ENCODE measurements at places on chromosomes 6 and 20. TPM values are rescaled to one million over a fixed set of nuclear protein-coding genes. Genes with fewer than 3 reads are reported as not detected.

Gene ZC2HC1B
- not detected for total RNA-seq

Gene PSMF1
- total RNA-seq, result 29.3 TPM

Gene MUC21
- not detected for total RNA-seq

Gene FAM184A
- total RNA-seq, result 12.1 TPM

DNA sequence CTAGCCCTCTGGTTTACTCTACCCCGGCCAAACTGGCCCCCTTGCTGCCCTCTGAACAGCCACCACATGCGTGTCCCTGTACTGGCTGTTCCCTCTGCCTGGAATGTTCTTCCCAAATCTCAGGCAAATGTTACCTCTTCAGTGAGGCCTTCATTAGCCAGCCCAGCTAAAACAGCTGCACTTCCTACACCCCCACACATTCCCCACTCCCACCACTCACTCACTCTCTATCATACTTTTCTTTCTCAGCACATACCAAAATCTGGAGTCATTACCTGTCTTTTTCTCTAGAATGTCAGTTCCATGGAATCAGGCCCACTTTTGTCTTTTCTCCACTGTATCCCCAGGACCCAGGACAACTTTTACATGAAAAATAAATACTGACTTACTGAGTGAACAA is 401.2 kb upstream of the SULF2 start:
- no peak for DNase-seq

Data from urinary bladder (tissue), 4 donors.